ENCODE measurements at places on chromosomes 1 and 21.

DNA sequence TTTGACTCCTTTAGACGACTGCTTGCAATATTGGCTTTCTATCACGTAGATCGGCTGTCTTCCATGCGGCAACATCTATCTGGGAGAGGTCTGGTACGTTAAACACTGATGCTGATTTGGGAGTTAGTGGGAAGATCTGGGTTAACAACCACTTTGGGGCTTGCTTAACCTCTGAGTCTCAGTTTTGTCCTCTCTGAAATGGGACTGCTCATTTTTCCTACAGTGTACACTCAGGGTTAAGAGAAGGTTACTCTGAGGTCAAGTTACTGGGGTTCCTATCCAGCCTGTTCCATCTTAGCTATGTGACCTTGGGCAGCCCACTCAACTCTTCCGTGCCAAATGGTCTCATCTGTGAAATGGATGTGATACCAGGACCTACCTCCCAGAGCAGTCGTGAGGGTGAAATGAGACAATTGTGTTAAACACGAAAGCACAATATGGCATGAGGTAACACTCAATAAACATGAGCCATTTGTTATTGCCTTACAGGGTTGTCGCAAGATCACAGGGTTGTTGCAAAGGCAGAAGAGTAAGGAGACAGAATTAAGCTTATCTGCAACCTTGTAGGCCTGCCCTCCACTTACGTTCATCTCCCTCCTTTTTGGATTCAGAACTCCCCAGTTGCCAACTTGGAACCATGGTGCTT, 5.6 kb downstream of the ABCA4 start:
- DNase-seq = no peak

- no peak for DNase-seq
These were observed 3.9 kb downstream of the DENND1B start for GRCh38 chr1:197771386-197771785.

DNA sequence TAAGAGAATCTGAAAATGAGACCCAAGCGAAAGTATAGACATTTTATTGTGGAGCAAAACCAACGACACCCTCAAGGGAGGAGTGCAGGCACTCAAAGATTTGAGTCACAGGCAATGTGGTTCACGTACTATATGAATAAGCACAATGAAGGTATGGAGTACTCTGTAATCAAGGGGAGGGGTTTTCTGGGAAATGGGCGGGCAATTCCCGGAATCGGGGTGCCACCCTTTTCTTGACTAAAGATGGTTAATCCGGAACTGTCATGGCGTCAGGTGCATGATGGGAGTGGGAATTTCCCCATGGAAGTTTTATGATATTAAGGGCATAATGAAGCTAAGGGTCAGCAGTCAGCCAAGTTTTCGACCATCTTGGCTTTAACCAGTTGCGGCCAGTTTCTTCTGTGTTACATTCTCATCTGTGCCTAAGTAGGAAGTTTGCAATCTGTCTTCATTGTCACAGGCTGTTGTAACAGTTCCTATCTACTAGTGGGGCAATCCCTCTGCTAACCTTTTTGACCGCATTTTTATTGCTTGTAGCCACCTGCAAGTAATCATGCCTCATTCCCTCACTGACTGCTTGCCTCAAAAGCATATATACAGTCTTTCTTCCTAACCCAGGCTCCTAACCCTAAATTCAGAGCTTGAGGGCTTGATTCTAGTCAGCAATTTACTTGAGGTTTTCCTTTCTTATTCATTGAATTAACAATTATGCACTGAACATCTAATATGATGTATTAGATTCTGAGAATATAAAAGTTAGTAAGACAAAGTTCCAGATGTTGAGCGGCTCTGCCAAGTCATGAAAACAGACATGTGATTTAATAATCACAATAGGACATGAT, 775 bp upstream of the AIM2 start:
- no peak for DNase-seq

- DNase-seq = no peak
These were observed 28.4 kb upstream of the NLRP3 start for GRCh38 chr1:247387565-247387964.

All from urinary bladder (tissue), 4 donors.